Retinal pigment epithelial cell (primary cell): ENCODE measurements at places on chromosomes 3 and 15.

DNA sequence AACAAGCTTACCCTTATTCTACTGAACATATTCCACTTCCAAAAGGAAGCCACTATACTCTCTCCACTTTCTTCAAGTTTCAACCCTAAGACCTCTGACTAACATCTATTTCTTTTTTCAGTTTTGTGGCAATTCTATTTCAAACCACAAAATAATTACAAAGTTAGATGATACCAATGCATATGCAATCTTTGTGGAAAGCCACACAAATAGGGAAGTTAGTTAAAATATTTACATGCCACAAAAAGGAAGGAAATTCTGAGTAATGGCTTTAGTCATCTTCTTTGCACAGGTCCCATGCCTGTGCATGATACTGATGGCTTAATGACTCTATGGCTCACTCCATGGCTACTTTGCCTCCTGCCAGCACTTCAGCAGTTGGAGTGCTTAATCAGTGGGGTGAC lies 57.0 kb upstream of the MCTP2 start:
- DNase-seq: no peak

DNA sequence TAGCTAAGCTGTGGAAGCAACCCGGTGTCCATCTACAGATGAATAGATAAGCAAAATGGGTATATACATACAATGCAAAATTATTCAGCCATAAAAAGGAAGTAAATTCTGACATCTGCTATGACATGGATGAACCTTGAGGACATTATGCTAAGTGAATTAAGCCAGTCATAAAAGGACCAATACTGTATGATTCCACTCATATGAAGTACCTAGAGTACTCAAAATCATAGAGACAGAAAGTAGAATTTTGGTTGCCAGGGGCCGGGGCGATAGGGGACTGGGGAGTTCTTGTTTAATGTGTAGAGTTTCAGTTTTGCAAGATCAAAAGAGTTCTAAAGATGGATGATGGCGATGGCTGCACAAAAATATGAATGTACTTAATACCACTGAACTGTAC lies 10.3 kb downstream of the EID1 start:
- DNase-seq: no peak

- no peak for DNase-seq
These were observed 74.5 kb upstream of the C15orf61 start for GRCh38 chr15:67446449-67446848.

GRCh38 chr3:79167651-79168416 lies 600.0 kb downstream of the ROBO1 start:
- peak; percentile 61 for DNase-seq

DNA sequence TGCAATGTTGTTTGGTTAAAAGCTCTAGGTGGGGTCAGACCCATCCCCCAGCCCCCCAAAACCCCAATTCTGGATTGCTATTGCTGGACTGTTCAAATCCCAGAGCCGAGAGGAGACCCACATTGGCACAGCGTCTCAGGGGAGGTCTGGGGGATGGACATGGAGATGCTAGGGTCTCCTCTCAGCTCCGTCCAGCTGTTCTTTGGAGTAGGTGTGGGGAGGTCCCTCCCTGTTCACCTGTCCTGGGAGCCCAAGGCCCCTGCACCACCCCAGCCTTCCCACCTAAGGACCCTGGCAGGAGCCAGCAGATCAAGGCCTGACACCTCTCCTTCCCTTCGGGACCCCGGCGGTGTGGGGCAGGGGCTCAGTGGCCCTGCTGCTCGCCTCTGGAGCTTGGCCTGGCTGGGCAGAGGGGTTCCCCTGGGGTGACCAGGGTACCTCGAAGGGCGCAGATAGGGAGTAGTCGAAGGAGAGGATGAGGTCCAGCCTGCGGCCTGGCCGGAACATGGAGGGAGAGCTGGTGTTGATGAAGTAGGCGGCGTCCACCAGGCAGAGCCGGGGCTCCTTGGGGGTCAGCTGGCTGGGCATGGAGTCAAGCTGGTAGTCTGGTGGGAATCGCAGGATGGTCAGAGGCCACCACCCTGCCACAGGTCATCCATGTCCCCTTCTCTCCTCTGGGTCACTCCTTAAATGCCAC lies 23.9 kb downstream of the PLA2G4D start:
- DNase-seq: no peak

DNA sequence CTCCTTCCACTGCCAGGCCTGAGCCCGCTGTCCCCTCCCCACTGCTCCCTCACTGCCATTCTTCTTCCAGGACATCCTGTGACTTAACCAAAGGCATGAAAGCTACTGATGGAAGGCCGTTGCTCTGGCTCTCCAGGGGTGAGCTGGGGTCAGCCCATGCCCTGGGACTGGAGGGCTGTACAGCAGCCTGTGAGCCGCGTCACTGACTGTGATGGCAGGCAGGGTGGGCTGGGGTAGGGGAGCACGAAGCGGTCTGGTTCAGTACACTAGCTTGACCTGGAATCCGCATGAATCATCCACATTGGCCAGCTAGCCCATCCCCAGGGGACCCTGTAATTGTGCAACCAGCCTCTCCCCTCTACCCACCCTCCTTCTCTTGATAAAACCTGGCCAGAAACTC lies 30.8 kb downstream of the CORO2B start:
- no peak for DNase-seq

DNA sequence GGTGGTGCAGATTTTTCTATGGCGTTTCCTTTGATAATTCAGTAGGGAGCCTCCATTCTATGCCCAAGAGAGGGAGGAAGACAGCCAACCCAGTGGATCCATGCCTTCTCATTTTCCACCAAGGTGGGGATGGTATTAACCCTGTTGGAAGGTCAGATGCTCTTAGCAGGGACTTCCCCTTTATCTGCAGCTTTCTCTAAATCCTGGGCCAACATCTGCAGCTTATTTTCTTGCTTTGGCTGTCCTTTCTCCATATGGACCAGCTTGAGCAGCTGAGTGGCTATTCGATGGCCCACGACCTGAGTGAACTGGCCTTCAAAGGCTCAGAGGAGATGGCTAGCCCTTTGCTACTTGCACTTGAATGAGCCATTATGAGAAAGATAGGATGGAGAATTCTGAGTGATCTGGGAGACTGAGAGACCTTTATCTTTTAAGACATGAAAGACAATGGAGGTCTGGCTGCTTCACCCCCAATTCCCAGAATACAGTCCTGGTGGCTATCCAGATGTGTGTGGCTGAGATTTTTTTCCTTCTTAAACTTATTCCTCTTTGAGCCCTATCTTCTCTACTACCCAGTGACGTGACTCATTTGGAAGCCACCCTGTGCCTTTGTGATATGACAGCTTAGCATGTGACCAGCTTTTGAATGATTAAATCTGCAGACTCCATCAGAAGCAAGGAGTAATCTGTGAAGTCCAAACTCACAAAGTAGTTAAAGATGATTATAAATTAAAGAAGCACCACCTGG lies 39.6 kb upstream of the TRAK1 start:
- DNase-seq: no peak

DNA sequence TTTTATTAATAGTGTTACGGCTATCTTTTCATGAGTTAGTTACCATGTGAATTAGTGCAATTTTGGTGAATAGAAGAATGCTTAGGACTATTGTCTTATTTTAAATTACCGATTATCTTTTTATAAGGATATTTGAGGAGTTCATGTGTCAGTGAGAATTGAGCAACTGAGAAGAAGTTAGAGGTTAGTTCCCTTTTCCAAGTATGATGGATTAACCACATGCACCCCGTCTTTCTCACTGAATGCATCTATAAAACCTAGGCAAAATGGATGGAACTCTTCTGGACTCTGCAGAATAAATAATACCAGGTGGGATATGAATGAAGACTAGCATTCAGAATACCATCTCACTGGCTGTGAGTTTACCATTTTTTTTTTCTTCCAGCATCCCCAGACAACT lies 74.3 kb downstream of the TCF12 start:
- no peak for DNase-seq

DNA sequence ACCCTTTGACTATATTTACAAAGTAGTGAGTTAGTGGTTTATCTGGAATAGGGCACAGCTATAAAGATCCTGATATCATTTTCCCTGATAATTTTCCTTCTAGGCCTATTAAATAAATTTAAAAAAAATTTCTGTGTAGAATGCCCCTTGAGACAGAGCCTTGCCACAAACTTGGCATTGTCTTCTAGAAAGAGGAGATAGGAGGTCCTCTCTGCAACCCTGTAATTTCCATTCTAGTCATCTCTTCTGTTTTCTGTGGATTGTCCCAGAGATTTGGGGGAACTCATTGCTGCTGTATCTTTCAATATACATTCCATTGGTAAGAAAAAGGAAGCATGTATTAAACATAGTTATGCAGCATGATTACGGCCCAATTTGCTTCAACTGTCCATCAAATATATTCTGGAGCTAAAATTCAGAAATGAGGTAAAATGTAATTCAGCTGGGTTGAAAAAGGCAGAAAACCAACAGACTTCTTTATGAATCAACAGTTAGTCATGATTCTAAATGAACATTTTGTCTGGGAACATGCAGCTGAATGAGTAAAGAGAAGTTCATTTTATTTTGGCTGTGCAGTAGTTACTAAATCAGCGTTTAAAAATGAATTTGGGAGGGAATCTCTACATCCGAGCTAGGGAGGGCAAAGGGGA lies 401.1 kb downstream of the NAALADL2 start:
- DNase-seq: no peak

DNA sequence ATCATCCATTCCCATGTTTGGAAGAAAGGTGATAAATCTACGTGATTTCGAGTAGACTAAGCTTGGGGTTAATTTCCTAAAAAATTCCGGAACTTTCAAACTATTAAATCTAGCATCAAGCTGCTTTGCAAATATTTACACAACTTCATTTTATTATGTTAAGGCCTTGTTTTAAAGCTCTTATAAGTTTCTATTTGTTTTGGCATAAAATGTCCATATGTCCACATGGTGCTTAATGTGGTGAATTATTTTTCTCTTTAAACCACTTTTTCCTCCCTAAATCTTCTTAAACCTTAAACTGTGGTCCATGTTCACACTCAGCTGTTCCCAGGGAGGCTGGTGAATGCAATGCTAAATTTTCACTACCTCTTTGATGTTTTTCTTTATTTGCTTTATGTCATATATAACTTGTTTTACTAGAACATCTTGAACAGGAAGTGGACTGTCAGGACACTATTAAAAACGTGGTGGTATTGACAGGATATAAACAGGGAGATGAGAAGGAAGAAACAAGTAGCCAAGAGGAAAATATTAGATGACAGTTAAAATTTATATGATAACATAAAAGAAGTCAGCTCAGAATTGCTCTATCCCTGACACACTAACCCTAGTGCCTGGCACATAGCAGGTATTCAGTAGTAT lies 72.5 kb upstream of the AGTR1 start:
- no peak for DNase-seq

GRCh38 chr3:148914936-148915690 lies 50.0 kb downstream of the CPA3 start:
- DNase-seq: no peak

GRCh38 chr3:196207833-196208607 lies 3.2 kb downstream of the ZDHHC19 start:
- DNase-seq: no peak

GRCh38 chr15:30824518-30825195 lies 79.1 kb upstream of the FAN1 start:
- DNase-seq: no peak

- DNase-seq: no peak
These were observed 49.5 kb upstream of the PCSK6 start for GRCh38 chr15:101538996-101539395.
